ENCODE measurements at places on chromosomes 3 and 15.

DNA sequence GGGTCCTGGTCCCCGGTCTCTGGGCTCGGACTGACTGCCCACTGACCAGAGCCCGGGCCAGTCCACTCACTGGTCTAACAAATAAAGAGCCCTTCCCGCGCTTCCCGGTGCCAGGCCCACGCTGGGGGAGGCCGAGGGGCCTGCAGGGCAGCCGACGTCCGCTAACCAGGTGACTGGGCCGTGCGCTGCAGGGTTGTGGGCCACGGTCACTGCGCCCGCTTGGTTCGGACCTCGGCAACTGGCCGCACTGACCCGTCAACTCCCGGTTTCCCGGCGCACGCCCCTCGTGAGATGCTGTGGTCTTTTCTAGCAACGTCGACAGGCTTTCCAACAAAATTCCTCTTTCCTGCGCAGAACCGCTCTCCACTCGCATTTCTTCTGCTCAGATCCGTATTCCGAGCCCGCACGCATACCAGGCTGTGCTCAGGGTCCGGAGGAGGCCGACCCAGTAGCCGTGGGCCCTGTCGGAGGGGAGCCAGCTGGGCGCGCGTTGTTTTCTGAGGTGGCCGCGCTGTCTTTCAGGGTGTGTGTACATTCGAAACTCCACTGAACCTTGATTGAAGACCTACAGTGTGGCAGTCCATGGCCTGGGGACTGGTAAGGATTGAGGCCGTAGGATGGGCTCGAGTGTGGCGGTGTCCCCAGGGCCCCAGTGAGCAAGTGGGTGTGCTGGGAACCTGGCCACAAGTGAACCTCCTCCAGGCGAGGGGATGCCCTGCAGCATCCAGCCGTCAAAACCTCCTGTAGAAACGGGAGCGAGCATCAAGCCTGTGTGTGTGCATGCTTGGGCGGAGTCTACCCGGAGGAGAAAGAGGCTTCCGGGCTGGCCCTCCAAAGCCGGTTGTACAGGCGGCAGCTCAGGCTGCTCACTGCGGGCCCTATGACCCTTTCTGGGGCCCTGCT lies 875 bp upstream of the NT5DC2 start:
- no peak for DNase-seq

DNA sequence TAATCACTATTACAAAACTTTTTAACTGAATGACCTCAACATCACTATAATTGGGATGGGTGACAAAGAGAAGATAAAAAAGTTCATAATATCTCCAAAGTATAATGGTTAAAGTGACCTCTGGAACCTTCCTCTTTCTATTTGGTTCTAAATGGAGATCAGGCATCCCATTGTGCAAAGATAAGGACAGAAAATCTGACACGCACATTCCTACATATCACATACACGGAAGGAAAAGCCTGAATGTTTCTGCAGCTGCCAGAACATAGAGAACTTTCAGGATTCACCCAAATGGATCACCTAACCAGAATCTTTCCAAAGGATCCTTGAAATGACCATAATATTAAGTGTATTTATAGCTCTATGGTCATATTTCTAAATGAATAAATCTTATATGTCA lies 128.2 kb downstream of the TFDP2 start:
- no peak for DNase-seq

DNA sequence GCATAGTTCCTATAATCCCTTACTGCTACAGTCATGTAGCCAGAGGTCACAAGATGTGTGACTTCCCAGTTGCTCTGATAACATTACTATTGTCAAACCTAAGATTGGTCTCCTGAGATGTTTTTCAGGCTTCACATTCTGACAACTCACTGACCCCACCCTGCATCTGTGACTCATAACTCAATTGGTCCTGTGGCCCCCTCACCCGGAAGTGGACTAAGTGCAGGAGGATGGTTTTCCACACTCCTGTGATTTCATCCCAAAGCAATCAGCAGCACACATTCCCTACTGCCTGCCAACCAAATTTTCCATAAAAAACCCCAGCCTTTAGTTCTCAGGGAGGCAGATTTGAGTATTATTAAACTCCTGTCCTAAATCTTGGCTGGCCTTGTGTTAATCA lies 564.9 kb upstream of the ZNF385D start:
- no peak for DNase-seq

DNA sequence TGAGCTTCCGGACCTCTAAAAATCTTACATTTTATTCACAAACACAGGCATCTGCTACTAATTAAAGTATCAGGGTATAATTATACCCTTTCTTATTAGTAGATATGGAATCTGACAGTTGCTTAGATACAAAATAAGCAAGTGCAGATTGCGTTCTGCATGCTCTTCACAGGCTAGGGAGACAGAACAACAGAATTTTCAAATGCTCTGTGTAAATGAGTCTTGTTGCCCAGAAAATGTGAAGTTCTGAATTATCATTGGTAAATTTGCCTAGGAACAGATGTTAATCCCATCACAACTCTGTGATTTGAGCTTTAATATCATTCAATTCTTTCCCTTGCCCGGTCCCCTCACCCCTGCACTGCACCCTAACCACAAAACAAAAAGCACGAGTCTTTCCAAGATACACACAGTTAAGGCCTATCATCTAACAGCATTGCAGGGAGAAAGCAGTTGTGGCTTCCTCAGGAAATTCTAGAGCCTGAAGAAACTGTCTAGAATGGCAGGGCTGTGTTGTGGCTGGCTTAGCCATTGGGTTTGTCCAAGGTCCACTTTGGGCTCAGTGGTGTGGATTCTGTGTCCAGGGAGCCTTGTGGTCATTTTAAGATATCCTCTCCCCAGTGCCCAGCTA lies 119.8 kb downstream of the PDCD6IP start:
- DNase-seq: no peak

GRCh38 chr3:42495393-42495792 lies 7.0 kb upstream of the VIPR1 start:
- no peak for DNase-seq

DNA sequence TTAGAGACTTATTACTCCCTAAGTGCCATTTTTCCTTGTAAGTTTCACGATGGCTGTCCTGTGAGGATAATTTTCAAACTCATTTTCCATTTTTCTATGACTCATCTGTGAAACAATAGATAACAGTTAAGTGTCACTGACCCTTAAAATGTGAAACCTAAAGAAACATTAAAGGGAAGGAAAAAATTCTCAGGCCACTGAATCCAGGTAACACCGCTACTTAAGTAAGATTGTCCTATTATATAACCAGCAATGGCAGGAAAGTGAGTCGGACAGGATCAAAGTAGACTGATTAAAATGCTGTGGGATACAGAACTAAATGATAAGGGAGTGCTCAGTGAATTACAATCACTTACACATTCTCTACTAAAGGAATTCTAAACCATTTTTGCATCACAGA lies 12.4 kb downstream of the PLD1 start:
- no peak for DNase-seq

DNA sequence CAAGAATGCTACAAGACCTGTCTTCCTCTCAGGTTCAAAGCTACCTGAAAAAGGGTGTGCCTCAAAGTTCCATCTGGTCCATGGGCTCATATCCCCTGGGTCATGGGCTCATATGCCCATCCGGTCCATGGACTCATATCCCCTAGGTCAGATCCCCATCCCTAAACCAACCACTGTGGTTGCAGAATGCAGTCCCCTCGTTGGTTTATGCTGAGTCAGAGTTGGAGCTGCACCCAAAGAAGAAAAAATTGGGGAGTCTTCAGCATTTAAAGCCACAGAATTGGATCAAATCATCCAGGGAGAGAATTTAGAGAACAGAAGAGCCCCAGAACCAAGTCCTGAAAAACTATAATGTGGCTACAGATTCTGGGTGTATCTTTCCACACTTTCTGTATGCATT lies 71.5 kb upstream of the IL12A start:
- DNase-seq: no peak

- DNase-seq: no peak
Measured at GRCh38 chr3:139935866-139936817, 1.2 kb downstream of the CLSTN2 start.

- no peak for DNase-seq
Measured at GRCh38 chr3:183434992-183435391, 6.6 kb upstream of the MCF2L2 start.

DNA sequence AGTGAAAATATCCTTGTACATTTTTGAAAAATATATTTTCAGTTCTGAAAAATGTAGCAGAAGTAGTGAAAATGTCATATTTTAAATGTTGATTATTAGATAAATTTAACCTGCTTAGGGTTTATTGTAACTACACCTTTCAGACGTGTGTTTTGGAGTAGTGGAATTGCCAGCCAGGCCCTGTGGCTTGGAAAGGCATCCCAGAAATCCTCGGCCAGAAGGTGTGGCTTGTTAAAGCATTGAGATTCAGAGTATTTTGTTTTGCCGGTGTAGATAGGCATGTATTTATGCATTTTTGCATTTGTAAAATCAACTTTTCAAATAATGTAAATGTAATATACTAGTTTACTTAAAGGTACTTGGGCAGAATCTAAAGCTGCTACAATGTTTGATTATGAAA lies 7.0 kb downstream of the EBLN2 start:
- no peak for DNase-seq

- DNase-seq: no peak
Measured at GRCh38 chr15:27210176-27210575, 239.2 kb downstream of the GABRG3 start.

DNA sequence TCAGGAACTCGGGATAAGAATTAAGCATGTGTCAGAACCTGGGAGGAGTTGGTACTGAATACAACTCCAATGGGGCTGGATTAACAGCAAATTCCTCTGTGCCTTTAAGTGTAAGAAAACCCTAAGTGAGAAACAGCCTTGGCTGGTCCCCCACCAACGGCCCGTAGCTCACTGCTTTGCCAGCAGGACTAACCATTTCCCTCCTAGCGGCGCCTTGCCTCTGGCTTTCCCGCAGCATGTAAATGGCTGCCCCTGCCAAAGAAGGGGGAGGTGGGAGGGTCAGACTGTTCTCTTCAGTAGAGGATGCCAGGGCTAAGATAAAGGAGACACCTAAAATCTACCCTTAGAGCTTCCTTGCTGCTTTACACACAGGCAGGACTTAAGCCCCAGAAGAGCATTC lies 51.0 kb upstream of the SH3GL3 start:
- no peak for DNase-seq

DNA sequence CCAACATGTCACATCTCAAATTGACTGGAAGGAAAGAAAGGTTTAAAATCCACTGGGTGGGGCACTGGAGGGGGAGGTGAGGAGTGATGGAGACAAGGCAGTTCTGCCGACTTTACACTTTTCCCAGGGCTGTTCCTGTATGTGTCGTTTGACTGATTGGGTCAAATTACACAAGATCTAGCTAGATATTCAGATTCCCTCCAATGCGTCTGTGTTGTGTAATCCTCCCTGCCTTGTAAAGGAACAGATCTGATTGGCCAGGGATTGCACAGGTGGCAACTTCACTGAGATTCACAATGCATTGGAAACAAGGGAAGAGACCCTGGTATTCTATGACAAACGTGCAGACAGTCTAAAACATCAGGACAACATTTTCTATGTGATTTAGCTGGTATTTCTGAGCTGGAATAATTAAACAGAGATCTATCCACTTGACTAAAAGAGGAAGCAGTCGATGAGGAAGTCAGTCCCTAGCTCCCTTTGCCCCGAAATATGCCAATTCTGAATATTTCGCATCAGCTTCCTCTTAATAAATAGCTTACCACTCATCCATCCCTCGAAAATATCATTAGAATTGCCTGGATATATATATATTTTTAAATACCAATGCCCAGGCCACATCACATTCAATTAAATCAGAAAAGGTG lies 312.9 kb downstream of the RORA start:
- no peak for DNase-seq

DNA sequence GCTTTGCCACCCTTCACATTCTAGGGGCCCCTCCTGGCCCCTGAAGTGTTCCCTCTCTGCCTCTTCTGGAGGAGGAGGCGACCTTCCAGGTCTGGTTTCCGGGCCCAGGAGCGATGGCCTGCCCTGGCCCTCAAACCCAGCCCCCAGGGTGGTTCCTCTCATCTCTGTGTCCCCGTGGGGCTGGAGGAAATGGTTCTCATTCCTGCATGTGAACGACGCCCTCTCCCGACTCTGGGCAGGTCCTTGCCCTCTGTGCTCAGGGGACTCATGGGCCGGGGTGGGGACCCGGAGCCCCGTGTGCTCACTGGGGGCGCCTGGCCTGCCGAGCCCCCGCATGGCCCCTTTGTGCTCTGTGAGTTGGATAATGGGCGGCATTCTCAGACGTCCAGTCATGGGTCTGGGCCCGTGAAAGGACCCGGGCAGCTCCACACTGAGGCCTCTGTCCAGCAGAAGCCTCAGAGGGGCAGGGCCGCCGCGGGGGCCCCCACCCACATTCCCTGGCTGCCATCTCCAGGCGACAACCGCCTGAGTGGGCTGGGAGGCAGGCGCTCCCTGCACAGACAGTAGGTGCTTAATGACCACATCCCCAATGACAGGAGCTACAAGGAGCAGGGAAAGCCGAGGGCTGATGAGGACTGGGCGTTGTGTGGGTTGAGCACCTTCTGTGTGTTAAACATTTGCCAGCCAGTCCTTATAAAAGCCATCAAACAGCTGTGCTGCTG lies 5.5 kb upstream of the PLXND1 start:
- no peak for DNase-seq

DNA sequence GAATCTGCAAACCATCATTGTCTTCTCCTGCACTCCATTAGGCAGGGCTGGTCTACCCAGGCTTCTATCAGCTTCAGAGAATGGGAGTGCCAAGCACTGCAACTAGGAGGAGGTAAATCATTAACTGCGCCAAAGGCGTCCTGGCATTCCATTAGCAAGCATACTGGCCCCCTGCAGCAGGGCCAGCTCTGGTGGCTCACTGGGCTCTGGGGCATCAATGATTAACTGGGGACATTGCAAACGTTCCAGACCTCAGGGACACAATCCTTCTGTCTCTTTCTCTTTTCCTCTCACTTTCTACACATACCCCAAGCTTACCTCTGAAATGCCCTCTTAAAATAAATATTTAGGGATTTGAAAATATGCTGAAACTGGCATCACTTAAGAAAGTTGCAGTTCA lies 129.0 kb downstream of the MYLK start:
- no peak for DNase-seq

DNA sequence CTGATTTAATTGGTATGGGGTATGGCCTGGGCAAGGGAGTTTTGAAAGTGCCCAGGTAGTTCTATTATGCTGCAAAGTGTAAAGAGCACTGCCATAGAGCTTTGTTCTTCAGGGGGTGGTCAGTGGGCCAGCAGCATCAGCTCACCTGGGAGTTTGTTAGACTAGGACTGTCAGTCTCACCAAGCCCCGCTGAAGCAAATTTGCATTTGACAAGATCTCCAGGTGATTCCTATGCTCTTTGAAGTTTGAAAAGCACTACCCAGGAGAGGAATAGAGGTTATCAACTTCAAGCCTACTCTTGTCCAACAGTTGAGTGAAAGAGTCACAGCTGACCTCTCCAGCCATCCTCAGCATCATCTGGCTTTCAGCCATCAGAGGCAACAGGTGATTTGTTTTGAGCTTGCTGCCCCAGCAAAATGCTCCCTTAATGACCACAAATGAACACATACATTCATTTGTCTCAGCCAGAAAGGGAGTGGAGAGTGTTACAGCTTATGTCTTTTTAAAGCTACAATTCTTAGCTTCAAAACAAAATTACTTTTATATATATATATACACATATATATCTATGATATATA lies 8.0 kb downstream of the ZSCAN2 start:
- DNase-seq: no peak

GRCh38 chr3:41933154-41933676 lies 28.7 kb downstream of the ULK4 start:
- no peak for DNase-seq
